ENCODE measurements at places on chromosomes 2 and 18. TPM values are rescaled to one million over a fixed set of nuclear protein-coding genes. Genes with fewer than 3 reads are reported as not detected.

Gene LRRFIP1
- 223 TPM for total RNA-seq

Gene AQP12B
- total RNA-seq, result not detected

Gene ALK
- total RNA-seq, result not detected

Gene GRP
- not detected for total RNA-seq

Gene ONECUT2
- total RNA-seq, result under 0.01 TPM

Gene FLACC1
- total RNA-seq, result 0.65 TPM

Gene ALPP
- total RNA-seq, result not detected

Gene ME2
- total RNA-seq, result 58.1 TPM

Gene GPR39
- 0.10 TPM for total RNA-seq

Gene REG1B
- not detected for total RNA-seq

Gene PKDCC
- 3.9 TPM for total RNA-seq

Gene NCKAP5
- 0.96 TPM for total RNA-seq

Gene LRRTM4
- not detected for total RNA-seq

Gene GDF7
- 11.8 TPM for total RNA-seq

All from vein endothelial cell (primary cell).